CD8-positive, alpha-beta T cell (primary cell): ENCODE measurements at places on chromosomes 7 and 10.
A peak's percentile ranks its signal among the peaks of the same experiment; 100 is the strongest.

- DNase-seq, result no peak
These were observed 20.6 kb upstream of the USP6NL start for GRCh38 chr10:11631890-11632587.

- peak; percentile 63 for DNase-seq
These were observed 63.8 kb downstream of the MKI67 start for GRCh38 chr10:128062331-128062880.

DNA sequence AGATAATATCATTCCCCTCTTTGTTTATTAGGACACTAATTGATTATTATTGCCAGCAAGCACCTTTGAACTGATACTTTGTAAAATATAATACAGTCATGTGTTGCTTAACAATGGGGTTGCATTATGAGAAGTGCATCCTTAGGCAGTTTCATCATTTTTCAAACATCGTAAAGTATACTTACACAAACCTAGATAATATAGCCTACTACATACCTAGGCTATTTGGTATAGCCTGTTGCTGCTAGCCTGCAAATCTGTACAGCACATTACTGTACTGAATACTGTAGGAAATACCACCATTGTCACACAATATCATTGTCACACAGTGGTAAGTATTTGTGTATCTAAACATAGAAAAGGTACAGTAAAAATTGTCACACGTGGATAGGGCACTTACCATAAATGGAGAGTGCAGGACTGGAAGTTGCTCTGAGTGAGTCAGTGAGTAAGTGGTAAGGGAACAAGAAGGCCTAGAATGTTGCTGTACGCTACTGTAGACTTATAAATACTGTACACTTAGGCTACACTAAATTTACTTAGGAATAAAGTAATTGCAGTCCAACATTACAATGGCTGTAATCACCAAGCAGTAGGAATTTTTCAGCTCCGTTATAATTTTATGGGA, 70.7 kb downstream of the LCOR start:
- no peak for DNase-seq

- DNase-seq, result no peak
These were observed 263.3 kb upstream of the KLF6 start for GRCh38 chr10:4048236-4048864.

DNA sequence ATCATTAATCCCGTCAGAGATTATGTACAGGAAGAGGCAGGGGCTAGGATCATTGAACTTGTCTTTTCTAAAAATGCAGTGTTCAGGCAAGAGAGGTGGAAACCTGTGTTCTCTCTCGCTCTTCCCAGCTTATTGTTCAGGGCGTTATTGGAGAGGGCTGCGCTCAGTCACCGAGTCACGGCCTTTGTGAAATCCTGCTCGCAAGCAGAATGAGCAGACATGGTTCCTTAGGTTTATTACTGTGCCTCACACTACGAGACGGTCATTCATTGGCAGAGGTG, 631 bp upstream of the PRKRIP1 start:
- DNase-seq, result no peak

GRCh38 chr7:94907026-94907810, at the start of gene PPP1R9A:
TSS of gene PPP1R9A (plus strand) at chr7:94907594. CDS start at chr7:94910114, 2,520 bp downstream.
- DNase-seq, result no peak

- no peak for DNase-seq
These were observed 52.6 kb downstream of the RASGEF1A start for GRCh38 chr10:43214071-43214955.

DNA sequence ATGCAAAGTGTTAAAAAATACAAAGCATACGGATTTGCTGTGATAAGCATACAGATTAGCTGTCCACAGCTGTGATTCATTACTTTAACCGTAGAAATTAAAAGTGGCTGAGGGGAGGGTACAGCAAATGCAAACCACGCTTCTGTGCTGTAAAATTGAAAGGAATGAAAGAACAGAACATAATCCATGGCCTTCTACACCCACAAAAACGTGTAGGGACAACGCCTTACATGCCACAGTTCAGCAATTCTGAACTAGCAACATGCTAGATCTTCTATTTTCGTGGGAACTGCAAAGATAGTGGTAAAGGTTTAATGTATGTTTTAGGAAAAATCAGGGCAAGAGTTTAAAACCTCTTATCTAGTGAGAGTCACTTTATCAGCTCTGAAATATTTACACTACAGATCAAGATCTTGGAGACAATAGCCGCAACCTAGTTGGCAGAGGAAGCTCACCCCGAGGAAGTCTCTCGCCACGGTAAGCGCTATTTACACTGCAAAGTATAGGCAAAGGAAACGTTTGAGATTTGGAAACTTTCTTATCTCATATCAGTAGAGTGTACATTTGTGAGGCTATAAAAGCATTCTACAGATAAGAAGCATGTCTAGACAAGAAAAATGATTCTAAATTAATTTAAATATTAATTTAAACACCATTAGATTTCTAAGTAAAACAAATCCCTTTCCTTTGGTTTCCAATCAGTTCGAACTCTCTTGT, 193.6 kb downstream of the MLLT10 start:
- no peak for DNase-seq

DNA sequence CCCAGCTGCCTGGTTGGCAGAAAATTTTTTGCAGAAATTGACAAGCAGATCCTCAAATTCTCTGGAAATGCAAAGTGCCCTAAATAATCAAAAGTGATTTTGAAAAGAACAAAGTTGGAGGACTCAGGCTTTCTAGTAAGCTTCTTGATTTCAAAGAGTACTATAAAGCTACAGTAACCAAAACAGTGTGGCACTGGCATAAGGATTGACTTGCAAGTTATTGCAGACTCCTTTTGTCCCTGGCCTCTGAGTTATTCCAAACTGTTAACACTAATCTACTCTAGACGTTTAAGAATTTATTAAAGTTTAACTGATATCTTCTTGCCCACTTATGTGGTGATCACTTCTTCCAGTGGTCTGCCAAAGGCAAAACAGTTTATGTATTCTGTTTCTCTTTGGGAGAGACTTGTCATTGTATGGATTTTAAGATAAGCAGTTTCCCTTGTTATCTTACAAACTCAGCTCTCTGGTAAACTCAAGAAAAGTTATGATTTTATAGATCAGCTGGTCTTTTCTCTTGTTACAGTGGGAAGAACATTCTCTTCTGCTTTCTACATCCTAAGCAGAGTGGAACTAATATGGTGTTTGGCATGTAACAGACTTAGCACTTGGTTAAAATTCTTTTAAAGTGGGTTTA, 41.4 kb downstream of the LOXL4 start:
- DNase-seq, result no peak

- DNase-seq, result no peak
These were observed 88.0 kb downstream of the CTNNA3 start for GRCh38 chr10:67608001-67608400.

DNA sequence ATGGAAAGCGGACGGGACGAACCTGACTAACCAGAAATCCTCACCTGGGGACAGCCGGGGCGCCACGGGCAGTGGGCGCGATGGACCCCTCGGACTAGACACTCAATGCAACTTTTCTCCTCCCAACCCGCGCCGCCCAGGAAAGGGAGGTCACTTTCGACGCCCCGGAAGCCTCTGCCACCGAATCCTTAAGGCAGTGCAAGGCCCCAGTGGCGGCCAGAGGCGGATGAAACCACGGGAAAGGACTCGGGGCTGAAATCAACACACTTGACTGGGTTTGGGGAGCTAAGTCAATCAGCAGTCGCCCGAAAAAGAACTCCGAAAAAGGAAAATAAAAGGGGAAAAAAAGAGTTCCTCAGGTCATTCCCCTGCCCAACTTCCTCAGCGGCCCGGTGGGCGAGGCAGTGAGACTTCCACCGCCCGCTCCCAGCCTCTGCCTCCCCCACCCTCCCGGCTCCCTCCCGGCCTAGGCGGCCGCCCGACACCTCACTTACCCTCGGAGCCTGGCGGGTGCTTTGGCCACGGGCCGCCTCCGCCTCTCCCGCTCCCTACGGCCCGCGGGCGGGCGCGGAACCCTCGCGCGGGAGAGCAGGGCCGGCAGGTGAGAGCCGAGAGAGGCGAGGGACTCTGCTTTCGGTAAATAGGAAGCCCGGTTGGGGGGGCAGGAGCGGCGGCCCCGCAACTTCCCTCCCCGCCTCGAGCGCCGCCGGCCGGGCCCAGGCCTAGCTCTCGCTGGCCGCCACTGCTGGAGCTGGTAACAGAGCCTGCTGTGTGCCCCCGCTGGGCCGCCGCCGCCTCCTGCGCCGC, 518 bp downstream of the WAPL start:
- peak; percentile 57 for DNase-seq

DNA sequence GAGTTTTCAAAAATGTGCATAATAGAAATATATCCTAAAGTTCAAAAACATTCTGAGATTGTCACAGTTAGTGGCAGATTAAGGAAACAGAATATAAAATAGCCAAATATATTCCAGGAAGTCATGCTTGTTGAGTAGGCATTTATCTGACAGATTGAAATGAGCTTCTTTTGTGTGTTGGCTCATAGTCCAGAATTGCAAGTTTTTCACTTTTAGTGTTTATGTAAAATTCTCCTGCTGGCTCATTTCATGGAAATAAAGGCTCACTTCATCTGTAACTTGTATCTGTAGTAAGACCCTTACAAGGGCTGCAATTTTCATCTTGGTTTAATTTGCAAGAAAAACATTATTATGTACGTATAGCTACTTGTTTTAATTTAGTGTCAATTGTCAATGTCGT, 93.5 kb downstream of the MCU start:
- no peak for DNase-seq

DNA sequence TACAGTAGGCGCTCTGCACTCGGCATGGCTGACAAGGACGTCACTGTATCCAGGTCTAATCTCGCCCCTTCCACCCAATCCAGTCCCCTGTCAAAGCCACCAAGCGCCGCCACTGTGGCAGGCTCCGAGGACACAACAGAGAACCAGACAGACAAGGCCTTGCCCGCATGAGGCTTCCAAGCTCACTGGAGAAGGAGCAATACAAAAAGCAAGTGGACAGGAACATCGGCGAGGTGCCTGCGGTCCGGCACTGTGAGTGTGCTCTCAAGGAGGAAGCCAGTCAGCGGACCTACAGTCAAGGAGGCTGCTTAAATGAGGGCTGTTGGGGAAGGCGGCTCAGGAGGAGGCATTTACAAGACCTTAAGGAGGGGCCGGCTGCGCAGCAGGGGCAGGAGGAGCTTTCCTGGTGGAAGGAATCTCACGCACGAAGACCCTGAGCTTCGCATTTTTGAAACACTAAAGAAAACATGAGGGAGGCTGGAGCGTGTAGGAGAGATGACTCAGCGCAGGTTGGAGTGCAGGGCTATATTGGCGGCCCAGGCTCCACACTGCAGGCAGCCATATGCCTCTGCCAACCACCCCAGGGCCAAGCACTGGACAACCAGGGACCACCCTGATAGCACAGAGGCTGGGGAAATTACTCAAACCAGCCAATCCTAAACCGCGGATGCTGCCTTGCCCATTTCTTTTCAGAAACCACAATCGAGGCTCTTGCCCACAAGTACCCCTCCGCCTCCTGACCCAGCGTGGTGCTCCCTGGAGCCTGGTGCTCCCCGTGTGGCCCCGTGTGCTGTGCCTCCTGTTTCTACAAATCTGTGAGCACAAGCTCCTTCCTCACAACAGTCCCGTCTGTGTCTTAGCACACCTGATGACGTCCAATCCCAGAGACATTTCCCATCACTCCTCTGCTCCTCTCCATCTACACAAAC, 28.9 kb downstream of the GNA12 start:
- DNase-seq, result no peak

DNA sequence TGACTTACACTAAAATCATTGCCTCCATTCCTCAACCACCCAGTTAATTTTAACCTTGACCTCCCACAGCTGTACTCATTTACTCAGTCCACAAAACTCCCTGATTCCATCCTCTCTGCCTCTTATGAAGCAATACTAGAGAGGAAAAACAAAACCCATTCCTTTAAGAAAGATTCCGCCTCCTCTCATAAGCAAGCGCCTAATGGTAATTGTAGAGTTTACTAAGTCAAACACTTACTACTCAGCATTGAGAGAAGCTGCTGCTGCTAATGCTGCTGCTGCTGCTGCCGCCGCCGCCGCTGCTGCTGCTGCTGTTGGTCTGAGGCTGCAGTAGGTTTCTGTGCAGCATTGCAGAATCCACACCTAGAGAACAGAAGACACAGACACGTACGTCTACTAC, 2.1 kb upstream of the ADD3 start:
- peak; percentile 27 for DNase-seq

- no peak for DNase-seq
These were observed 44.8 kb upstream of the ADO start for GRCh38 chr10:62759599-62760175.

DNA sequence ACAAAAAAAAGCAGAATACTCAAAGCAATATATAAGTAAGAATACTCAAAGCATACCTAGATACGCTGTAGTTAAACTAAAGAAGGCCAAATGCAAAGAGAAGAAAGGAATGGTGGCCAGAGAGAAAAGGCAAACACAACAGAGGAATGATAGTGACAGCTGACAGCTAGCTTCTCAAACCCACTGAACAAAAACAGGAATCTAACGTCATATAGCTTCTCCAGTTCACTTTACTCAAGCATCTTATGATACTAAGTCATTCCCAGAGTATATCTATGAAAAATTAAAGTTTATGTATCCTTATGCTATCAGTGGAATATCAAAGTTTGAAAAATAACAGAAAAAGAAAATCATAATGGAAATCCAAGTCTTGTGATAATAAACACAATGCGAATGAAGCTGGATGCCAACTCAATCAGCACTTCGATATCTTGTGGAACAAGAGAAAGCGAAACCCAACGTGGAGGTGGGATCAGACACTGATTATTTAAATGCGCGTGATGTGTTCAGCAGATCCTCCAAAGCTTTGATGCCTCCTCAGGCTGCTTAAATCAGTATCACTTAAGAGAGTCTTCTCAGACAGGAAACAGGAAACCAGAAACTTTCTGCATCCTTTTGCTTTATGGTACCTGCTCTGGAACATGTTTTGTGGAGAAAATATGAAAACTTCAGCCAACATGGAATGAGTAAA, 102.8 kb downstream of the PIP4K2A start:
- peak; percentile 96 for DNase-seq

DNA sequence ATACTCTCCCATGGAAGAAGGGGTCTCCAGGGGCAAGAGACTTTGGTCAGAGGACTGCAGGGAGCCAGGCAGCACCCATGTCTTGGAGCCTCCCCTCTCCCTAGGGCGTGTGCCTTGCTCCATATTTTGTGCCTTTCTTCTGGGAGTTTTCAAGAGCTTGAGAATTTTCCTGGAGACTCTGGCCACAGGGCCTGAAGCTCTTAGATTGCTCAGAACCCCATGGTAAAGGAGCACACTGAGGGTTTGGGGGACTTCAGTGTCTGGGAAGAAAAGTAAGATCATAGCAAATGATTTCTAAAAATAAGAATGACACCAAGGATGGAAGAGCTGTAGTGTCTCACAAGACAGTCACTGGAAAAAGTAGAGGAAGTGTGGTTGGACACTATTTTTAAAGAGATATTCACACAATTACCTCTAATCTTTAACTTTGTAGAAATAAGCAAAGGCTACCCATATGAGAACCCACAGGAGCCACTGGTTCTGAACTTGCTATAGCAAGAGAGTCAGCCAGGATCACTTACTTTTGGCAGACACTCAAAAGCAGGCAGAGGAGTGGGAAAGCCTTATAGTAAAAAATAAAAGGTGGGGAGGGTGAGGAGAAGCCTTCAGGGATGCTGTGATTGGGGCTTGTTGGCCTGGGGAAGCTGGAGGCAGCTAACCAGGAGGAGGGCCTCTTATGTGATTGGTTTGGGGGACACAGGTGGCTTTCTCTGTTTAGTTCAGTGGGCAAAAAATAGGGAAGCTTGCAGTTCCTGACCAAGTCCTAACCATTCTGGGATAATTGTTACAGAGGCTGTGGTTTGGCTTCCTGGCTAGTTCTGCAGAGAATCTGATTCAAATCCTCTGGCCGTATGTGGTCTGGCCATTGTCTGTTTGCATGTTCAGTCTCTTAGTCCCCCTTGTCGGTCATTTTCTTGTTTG, 5.1 kb upstream of the CSGALNACT2 start:
- DNase-seq, result no peak
